ENCODE measurements at places on chromosomes 12 and 14.
A peak's percentile ranks its signal among the peaks of the same experiment; 100 is the strongest.

DNA sequence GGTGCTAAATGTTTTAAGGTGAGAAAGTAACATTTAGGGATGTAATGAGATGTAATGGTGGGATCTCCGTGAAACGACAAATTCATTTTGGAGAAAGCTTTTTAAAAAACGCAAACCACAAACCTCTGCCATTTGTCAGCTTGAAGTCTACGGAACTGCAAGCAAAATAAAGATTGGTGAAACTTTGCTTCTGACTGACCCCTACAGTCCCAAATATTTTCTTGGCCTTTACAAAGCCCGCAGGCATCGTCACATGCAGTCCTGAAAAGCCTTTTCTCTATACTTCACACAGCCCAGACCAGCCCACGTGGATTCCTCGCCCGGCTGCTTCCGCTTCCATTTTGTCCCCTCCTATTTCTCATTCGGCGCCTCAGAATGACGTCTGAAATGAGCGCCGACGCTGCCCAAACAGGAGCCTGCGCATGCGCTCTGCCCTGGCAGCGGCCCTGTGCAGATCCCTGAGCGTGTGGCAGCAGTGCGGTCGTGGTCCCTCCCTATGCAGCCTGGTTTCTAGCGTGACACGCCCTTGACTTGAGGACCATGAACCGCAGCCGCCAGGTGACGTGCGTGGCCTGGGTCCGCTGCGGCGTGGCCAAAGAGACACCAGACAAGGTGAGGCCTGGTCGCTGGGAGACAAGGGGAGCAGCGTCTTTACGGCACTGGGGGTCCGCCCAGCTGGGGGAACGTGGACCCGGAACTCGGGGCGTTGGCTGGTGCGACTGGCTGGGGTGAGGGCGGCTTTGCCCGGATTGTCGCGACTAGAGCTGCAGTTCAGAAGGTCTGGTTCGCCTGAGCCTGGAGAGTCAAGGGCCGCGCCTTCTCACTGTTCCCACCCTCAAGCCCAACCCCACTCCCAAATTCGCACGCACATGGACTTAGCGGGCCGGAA, at the start of gene PWP1:
Gene PWP1, plus strand, starts transcription at position 440 of the 889 bp plus-strand sequence. Its CDS starts 101 bp downstream, at position 541.
- DNase-seq: peak; percentile 94

- no peak for DNase-seq
These were observed 105.7 kb downstream of the ZC3H14 start for GRCh38 chr14:88668448-88669116.

DNA sequence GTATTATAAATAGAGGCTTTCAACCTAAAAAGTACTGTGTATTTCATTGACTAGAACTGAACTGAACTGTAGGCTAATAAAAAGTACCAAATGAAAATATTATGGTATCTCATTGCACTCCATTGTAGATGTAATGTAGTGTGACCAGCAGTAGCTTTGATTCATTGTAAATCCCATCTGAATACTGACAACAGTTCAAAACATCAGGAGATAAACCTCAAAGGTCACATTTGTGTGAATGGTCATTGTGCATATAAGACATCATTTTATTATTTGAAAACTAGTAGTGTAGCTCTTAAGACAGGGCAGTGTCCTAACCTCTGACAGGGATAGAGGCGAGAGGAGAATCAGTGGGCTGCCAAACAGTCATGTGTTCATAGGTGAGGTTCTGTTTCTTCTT, 286.6 kb downstream of the FBXL14 start:
- no peak for DNase-seq

DNA sequence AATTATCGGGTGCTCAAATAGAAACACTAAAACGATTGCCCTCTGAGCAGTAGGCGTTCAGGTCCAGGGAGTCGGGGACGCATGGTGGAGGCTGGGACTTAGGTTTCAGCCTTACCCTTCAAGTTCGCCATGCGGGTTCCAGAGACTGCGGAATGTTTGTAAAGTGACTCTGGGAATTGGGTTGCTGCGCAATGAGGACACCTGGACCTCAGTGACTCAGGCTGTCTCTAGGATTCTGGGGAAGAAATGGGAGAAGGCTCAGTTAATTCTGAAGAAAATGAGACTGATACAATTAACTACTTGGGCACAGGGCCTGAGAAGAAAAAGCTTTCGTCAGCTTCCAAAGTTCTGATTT, 1.1 kb downstream of the LGALS3 start:
- DNase-seq: peak; percentile 79

DNA sequence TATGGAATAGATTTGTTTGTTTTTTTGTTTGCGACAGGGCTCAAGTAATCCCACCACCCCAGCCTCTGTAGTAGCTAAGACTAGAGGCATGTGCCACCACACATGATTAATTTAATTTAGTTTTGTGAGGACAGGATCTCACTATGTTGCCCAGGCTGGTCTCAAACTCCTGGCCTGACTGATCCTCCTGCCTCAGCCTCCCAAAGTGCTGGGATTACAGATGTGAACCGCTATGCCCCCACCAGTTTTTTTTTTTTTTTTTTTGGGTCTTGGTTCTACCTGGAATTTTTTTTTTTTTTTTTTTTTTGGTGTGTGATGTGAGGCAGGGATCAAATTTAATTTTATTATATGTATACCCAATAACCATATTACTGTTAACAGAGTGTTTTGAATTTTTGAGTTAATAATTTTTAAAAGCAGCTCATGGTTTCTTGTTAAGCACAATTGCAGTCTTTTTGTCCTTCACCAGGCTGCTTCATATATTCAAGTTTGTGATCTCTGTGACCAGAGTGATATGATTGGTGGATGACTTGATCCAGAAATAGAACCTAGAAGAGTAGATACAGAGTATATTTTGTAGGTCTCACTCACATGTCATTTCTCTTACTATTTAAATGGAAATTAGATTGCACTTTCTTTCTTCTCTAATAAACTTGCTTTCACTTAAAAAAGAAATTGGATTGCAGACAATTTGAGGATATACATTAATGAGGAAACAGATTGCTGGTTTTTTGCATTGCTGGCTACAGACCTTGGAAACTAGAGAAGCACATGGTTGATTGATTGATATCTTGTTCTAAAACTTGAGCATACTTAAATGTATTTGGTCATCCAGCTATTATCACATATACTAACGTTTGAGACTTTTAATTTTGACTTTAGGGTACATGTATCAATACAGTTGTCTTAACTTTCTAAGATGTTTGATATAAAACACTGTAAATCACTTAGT, 13.2 kb downstream of the ADIPOR2 start:
- DNase-seq: no peak

GRCh38 chr14:34749408-34749807, 35.0 kb upstream of the CFL2 start:
- no peak for DNase-seq

DNA sequence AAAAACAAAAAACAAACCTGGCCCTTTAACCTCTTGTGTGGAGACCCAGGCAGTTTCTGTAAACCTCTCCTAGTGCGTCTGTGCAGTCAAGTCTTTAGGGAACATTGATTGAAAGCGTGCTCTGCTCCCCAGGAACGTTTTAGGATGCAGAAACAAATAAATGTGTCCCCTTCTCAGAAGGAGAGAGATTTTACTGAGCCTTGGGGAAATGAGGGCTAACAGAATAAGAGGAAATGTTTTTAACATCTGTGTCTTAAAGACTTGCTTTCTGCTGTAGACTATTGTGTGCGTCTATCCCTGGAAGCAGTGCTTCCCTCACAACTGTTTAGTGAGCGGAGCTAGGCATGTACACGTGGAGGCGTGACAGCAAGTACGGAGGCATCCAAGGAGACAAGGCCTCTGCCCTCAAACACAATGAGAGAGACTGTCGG, 54.3 kb downstream of the TECPR2 start:
- DNase-seq: no peak

- DNase-seq: no peak
These were observed 5.3 kb downstream of the ISCU start for GRCh38 chr12:108567406-108568337.

DNA sequence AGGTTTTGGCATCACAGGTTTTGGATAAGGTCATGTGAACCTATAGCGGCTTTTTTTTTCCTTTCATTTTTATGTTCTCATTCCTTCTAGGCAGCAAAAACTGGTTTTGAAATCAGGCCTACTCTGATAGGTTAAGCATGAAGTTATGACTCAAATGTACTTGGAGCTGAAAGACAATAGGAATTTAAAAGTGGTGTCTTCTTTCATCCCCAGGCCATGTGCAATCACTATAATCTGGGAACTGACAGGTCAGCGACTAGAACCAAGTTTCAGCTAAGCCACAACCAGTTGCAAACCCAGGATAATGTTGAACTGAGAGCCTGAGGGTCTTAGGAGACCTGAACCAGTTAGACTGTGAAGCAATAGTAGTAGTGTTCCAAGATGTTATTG, 74.3 kb downstream of the ANO6 start:
- DNase-seq: peak; percentile 94

DNA sequence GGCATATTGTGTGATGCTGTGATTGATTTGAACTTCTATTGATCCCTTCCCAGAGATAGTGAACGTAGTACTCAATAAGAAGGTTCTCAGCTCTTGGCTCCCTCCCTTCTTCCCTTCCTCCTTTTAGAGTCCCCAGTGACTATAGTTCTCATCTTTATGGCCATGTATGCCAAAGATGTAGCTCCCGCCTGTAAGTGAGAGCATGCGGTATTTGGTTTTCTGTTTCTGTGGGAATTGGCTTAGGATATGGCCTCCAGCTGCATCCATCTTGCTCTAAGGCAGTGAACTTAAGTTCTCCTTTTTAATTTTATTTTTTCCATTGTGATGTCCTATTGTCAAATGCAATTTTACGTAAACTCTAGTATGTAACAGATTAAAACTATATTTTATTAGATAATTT, 109.5 kb downstream of the AEBP2 start:
- DNase-seq: no peak

DNA sequence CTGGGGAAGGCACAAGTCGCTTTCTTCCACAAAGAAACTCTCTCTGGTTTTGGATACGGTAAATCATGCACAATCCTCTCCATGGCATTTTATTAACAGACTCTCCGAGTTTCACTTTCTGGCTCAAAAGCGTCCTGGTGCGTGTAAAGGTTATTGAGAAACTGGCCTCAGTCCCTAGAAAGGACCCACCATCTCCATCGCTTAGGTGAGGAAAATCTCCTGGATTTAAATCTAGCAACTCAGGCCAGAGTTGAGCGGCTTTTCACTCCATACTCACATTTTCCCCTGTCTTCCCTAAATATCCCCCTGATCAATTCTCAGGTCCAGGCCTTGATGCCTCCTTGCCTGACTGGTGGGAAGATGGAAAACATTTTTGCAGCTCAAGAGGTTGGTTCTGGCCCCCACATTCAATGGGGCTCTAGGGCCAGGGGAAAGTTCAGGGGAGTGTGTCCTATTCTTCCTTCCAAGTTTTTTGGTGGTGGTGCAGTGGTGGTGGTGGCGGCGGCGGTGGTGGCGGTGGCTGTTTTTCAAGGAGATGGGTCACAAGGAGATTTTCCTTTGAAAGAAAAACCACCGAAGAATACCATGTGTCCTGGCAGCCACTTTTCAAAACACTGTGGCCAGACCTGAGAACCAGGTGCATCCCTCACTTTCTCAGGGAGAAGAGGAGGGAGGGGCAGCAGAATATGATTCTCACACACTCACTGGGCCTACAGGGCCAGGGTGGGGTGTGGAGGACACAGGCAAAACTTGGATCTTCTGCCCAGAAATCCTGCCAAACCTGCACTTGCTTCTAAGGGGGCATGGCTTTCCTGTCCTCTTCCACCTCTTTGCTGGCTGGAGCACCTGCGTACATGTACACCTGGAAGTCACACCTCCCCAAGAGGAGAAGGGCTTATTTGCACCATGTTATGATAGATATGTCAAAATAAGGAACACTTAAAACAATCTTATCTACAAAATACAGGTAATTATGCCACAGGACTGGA, 46.7 kb upstream of the PNMA1 start:
- DNase-seq: no peak

- no peak for DNase-seq
These were observed 795.6 kb downstream of the DIO2 start for GRCh38 chr14:79415726-79416125.

- peak; percentile 99 for DNase-seq
These were observed 6.1 kb upstream of the FOXJ2 start for GRCh38 chr12:8026291-8026900.

DNA sequence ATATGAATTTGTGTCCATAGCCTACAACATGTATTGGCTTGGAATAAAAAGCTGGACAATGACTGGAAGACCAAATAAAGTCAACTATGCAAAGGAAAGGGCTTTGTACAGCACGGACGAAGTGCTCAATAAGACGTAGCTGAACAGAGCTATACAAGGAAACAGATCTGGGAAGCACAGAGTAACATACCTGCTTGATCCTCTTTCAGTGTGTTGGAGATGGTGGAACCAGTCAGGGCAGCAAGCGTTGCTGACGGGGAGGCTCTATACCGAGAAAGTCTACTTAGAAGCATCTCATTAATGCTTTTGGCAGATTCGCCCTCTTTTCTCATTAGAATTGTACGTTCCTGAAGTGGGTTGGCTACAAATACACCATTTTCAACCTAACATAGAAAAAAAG, 99.3 kb downstream of the HECTD4 start:
- no peak for DNase-seq

DNA sequence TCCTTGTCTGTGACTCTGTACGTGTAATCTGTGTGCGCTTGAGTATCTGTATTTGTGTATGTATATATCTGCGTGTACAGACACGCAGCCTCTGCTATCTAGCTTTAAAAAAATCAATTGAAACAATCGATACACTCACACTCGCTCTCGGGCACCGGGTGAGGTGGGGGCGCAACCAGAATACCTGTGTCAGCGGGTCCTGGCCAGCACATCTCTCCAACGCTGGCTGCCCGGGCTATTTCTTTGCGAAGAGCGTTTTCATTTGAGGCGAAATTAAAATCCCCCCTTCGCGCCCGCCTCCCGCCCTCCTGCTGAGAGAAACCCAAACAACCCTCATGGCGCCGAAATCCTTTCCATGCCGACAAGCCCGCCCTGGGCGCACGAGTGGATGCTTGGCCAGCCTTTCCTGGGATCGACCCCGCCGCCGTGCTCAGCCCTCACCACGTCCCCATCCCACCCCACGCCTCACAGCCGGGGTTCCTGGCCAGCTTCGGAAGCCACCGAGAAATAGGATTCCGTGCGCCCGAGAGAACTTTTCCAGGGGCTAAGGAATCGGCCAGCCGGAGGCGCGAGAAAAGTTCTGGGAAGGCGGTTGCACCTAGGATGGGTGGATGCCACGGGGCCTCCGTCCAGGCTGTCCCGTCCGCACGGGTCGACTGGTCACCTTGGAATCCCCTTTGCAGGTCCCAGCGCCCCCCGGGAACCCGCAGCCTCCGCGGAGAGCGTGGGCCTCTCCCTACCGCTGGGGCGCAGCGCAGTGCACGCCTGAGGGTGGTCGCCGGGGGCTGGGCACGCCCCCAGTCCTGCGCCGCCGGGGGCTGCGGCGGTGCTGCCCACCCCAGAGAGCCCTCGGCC, 1.0 kb downstream of the ZDHHC22 start:
- DNase-seq: no peak

- DNase-seq: peak; percentile 59
These were observed at the start of gene C12orf75 for GRCh38 chr12:105330283-105330930. TSS of gene C12orf75 (plus strand) at chr12:105330691. CDS start at chr12:105330892, 201 bp downstream.

DNA sequence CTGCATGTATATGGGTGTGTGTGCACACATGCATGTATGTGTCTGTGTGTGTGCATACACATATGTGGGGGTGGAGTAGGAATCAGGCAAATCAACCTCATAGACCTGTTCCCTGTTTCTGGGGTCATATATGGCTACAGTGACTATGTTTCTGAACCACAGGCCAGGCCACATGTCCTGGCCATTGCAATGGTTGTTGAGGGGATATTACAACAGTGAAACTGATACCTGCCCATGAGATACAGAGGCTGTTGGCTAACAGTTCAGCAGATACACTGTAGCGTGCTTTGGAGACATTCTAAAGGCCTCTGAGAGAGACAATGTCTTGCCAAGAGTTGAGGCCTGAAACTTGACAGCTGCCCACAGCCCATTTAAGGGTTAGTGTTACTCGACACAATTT, 47.3 kb upstream of the FOS start:
- no peak for DNase-seq

Measured in MCF 10A (cell line).